ENCODE measurements at places on chromosomes 7 and 10.

GRCh38 chr7:111089822-111090426 is 1.0 kb upstream of the LRRN3 start:
- no peak for DNase-seq

DNA sequence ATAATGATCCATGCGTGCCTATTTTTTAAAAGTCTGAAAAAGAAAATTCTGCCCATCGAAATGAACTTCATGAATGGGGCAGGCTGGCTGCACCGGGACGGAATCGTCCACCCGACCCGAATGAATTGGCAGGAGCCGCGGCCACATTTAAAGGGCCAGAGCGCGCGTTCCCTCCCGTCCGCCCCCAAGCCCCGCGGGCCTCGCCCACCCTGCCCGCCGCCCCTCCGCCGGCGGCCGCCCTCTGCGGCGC is 319 bp upstream of the GATA3 start:
- no peak for DNase-seq

GRCh38 chr10:34488476-34489130 is 326.5 kb downstream of the PARD3 start:
- no peak for DNase-seq

GRCh38 chr10:110914431-110914830 is 4.5 kb downstream of the BBIP1 start:
- no peak for DNase-seq

GRCh38 chr10:58731276-58731675 is 218.6 kb downstream of the BICC1 start:
- no peak for DNase-seq

Measured in foreskin melanocyte (primary cell).